ENCODE measurements at places on chromosomes 16 and 17. TPM values are rescaled to one million over a fixed set of nuclear protein-coding genes. Genes with fewer than 3 reads are reported as not detected.

DNA sequence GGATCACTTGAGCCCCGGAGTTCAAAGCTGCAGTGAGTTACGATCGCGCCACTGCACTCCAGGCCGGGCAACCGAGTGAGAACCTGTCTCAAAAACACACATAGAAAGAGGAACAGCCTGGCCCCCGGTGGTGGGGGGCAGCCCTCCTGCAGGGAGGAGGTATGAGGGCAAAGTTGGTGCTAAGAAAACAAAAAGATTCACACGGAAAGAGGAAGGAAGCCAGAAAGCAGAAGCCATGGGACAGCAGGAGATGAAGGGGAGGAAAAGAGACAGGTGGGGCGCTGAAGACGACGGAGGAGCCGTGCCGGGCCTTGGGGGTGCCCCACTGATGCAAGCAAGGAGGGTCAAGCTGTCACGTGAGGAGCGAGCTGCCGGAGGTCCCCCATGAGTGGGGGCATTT lies 8.2 kb upstream of the C16orf74 start:
- DNase-seq = no peak

CACNG3 gene
- not detected for total RNA-seq

GRCh38 chr17:75996665-75997590 lies 3.7 kb upstream of the CDK3 start:
- peak; percentile 74 for DNase-seq

UBB gene
- 3,188 TPM for total RNA-seq

DNA sequence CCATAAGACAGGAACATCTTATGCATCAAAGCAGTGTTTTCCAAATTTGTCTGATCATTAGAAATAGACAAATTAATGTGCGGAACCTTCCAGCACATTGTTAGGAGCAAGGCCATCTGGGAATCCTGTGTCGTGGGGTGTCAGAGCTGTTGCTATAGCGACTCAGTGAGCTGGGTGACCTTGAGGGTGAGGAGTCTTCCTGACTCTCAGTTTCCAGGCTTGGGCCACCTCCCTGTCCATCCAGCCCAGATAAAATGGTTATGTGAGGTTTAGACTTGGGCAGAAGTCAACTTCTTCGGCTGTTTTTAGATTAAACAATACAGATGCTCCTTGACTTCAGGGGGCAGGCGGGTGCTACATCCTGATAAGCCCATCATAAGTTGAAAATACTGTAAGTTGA lies 20.6 kb downstream of the MT1X start:
- DNase-seq = no peak

DNA sequence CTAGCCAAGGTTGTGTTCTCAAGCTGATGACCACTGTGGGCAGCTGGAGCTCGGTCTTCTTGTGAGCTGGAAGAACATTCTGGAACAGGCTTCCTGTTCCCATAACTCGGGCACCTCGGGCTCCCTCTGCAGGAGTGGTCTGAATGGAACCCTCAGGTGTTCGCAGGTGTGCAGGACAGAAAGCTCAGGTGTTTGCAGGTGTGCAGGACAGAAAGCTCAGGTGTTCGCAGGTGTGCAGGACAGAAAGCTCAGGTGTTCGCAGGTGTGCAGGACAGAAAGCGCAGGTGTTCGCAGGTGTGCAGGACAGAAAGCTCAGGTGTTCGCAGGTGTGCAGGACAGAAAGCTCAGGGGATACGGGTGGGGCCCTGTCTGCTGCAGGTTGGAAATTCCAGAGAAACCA lies 109.0 kb upstream of the CACNG5 start:
- no peak for DNase-seq

GRCh38 chr17:79905832-79906231 lies 66.6 kb upstream of the CBX4 start:
- DNase-seq = no peak

DNA sequence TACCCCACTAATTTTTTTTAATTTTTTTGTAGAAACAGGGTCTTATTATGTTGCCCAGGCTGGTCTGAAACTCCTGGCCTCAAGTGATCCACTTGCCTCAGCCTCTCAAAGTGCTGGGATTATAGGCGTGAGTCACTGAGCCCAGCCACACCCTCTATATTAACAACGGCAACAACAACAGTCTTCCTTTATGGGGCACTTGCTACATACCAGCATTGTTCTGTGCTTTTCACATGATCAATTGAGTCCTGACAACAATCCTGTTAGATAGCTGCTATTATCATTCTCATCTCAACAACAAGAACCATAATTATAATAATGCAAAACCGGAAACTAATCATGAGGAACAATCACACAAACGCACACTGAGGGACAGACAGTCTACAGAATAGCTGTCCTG lies 12.6 kb upstream of the ARL5C start:
- DNase-seq = peak; percentile 28

TNFRSF17 gene
- not detected for total RNA-seq

- DNase-seq = no peak
Measured at GRCh38 chr17:8117367-8117979, 841 bp downstream of the ALOXE3 start.

ZP2 gene
- not detected for total RNA-seq

- DNase-seq = no peak
Measured at GRCh38 chr17:373613-374230, 21.1 kb upstream of the RPH3AL start.

DNA sequence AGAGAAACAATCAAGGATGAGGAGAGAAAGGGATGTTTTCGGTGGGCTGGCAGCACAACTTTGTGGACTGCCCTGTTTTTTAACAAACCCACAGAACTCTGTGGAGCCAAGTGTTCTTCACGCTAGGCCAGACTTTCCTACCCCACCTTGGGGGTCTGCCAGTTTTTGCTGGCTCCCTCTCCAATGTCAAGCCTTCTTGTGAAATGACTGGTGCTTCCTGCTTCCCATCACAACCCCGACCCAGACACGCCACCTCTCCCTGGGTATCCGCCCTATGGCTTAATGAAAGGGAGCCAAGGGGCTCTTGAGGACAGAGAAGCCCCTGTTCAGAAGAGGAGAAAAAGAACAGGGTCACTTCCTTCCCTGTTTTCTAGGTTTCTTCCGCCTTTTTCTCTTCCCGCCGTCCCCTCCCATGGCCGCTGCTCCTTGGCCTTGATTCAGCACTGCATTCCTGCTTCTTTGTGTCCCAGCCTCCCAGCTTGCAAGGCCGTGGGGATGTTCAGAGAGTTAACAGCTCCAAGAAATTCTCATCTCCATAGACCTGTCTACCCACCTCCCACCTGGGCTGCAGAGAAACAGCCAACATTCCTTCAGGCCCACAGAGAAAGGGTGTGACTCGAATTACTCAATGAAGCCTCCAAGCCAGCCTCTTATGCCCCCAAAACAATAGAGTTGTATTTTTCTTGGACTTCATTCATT lies 16.5 kb upstream of the SOX9 start:
- DNase-seq = no peak

- no peak for DNase-seq
Measured at GRCh38 chr17:35374766-35375344, 1.4 kb upstream of the SLFN11 start.

- no peak for DNase-seq
Measured at GRCh38 chr16:59686405-59686804, 952.3 kb upstream of the GOT2 start.

- no peak for DNase-seq
Measured at GRCh38 chr17:81403671-81404534, 8.6 kb downstream of the BAHCC1 start.

- no peak for DNase-seq
Measured at GRCh38 chr17:47705536-47706530, 11.9 kb downstream of the TBKBP1 start.

C1QTNF1 gene
- total RNA-seq = 45.2 TPM

CD7 gene
- under 0.01 TPM for total RNA-seq

DNA sequence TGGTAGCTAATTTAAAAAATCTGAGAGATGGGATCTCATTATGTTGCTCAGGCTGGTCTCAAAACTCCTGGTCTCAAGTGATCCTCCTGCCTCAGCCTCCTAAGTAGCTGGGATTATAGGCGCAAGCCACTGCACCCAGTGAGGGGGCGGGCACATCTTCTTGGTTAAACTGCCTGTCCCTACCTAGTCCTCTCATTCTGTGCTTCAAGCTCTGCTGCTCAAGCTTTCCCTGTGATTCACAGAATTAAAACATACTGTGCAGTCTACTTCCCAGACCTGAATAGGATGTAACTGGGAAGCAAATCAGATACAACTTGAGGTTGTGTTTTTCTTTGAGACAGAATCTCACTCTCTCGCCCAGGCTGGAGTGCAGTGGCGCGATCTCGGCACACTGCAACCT lies 2.3 kb downstream of the MRPL38 start:
- no peak for DNase-seq

CNGB1 gene
- not detected for total RNA-seq

- no peak for DNase-seq
Measured at GRCh38 chr17:77160091-77160874, 19.5 kb downstream of the SEC14L1 start.

GRCh38 chr17:17189559-17189958 lies 16.6 kb downstream of the PLD6 start:
- DNase-seq = no peak

DNA sequence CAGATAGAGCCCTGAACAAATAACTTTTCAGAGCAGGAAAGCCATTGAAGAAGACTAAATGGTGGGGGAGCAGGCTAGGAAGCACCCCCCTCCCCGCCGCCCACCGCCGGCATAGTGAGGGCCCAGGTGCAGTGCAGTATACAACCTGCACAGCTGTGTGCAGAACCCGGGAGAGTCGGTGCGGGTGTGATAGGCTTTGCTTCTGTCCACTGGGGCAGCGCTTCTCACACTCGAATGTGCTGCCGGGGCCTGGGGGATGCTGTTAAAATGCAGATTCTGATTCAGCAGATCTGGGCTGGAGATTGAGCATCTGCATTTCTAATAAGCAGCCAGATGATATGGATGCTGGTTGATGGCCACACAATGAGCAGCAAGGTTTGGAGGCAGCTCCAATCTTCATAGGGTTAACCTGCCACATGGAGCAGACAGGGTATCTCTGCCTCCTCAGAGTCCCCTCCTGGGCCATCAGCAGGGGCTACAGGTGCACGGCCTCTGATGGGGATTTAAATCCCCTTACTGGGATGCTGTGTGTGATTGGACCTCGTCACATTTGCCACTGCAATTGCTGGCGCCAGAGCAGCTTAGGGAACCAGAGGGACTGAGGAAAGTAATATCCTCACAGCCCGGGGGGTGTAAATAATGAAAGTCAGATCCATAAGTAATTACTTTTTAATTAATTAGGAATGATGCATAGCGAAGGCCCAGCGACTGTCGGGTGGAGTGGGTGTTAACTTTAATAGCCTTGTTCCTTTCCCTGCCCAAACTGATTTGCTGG lies 172.0 kb upstream of the RPL38 start:
- no peak for DNase-seq

- peak; percentile 87 for DNase-seq
Measured at GRCh38 chr17:57999496-58000017, 7.5 kb downstream of the SRSF1 start.

GRCh38 chr17:65547253-65547670 lies 14.2 kb downstream of the AXIN2 start:
- peak; percentile 81 for DNase-seq

DHRS7B gene
- total RNA-seq = 7.7 TPM
